ENCODE measurements at places on chromosomes 11 and 22.

DNA sequence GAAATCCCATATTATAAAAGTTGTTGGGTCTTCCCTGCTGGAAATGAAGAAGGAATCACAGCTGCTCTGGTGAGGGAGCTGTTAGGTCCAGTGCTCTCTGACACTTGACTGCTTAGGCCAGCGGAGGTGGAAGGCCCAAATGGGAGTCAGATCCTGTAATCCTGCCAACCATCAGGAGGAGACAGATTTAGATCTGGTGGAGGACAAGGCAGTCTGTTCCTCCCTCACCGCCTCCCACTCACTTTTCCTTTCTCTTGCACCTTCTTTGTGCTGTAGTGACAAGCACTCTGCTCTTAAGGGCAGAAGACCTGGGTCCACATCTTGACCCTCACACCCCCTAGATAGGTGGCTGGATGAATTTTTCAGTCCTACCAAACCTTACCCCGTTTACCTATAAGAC lies 59.7 kb upstream of the CHST1 start:
- DNase-seq: no peak

DNA sequence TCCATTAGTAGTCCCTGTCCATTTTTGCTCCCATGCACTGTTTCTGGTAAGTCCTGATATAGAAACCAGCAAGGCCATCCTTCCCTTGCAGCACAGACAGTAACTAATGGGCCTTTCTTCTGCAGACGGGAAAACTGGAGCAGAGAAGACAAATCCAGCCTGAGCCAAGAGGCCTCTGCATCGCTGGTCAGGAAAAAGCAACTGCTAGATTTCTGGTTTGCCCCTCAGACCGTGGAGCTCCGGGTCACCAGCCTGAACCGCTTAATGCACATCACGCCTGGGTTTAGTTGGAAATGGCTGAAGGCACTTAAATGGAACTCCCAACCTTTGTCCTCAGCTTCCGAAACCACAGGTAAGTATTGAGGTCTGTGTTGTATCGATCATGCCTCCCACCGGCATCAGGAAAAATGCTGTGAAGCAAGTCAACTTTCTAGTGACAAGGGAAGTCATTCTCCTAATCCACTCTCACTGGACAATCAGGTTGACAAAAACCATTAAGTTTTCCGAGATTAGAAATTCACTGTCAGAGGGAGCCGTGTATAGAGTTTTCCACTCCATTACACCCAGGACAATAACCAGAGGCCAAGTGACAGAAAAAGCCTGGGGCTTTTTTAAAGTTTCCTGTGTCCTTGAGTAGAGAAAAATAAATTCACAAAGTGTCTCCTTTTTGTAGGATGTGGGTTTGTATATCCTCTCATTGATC lies 14.8 kb upstream of the LMO2 start:
- DNase-seq: no peak

DNA sequence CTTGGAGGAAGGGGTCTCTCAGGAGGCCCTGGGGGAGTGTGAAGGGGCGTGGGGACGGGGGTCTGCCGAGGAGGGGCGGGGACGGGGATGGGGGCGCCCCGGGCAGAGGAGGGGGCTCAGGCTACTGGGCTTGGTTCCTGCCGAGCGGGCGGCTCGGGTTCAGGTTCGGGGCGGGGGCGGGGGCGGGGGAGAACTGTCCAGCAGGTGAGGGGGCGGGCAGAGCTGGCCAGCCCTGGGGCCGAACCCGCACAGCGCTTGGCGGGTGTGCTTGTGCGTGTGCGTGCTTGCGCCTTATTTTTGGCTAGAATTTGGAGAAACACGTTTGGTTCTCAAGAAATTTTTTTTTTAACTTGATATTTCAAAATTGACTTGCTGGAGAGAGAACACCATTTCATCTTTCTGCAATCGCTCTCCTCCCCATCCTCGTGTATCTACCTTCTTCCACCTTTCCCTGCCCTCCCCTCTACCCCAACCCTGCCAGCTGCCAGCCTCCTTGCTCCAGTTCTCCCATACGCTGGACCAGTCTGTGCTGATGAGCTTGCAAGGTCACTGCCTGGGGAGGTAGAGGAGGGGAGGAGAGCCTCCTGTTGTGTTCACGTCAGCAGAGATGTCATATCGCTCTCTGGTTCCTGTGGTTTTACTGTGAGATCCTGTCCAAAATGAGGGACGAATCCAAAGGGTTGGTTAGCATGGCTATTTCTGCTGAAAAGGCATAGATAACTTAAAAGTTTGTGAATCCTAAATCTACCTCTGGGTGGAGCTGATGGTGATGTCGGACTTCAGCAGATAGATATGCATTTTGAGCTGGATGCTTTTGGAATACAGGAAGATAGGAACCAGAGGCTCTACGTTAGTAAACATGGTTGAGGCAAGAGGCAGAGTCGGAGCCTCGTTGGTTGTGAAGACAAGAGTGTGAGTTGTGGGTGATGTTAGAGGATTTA lies 668 bp downstream of the MADD start:
- DNase-seq: peak; percentile 50

DNA sequence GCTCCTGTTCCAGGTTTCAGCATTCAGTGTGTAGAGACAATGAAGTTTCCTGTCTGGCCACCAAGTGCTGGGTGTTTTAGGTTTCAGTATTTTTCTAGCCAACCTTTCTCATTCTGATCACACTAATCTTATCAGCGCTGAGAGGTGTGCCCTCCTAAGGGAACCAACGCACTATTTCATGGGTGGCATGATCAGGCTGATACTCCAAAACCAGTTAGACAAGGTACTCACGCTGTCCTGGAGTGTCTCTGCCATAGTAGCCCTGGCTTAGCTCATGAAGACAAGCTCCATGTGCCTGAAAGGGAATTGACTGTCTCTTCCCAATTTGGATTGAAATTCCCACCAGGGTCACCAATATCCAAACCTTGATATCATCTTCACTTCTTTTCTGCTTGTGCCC lies 8.0 kb upstream of the RAB38 start:
- no peak for DNase-seq

DNA sequence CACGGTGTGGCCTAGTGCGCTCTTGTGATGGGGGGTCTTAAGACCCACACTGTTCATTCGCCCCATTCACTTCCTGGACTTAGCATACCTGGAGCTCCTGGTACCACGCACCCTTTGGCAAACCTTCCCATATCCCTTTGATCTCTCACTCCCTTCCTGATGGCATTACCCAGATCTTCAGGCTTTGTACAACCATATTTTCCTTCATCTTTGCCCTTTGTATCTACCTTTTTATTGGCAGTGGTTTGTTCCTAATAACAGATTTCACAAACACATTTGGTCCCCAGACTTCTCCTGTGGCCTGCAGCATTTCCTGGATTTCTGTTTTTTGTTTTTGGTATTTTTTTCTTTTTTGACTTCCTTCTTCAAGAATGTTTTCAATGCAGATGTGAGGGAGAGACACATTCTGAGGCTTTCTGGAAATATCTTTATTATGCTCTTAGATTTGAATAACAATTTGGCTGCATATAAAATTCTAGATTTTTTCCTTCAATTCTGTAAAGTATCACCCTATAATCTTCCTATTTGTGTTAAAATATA lies 16.1 kb upstream of the IFITM3 start:
- DNase-seq: peak; percentile 17

GRCh38 chr11:9787260-9787659 lies 123.4 kb downstream of the SWAP70 start:
- DNase-seq: no peak

GRCh38 chr11:65356394-65356972 lies 1.9 kb downstream of the TIGD3 start:
- no peak for DNase-seq

DNA sequence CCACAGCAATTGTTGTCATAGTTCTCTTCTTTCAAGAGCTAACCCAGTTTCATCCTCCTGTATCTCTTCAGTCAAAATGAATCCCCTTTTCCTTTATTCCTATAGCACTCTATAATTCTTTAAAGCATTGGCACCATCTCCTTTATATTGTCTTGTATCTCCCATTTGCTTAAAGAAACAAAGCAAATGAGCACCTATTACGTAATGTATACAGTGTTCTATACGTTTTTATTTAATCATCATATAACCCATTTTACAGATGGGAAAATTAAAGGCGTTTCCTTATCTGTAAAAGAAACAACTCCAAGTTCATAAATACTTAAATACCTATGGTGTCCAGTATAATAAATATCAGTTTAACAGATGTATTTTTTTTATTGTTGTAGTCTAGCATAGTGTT lies 6.4 kb upstream of the REXO2 start:
- no peak for DNase-seq

DNA sequence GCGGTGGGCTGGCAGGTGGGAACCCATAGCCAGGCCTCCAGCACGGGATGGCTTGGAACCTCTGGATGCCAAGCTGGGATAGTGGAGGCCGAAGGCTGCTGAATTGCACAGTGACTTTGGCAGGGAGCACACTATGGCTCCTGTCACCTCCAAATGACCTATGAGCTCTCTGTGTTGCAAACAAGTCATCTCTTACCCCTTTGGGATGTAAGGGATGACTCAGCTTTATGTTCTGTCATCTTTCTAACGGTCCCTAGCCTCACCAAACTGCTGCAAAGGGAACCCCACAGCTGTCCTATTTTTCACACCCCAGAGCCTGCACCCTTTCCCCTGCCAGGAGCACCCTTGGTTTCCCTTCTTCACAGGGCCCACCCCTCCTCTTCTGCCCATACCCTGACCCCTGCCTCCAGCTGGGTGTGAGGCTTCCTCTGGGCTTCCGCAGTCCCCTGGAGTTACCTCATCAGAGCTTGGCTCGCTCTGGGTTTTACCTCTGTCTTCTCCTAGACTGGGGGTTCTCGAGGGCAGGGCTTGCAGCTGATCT lies 2.7 kb upstream of the SCUBE1 start:
- no peak for DNase-seq

GRCh38 chr22:35477911-35478582 lies 62.6 kb upstream of the RASD2 start:
- DNase-seq: no peak

- DNase-seq: no peak
These were observed 54.3 kb downstream of the ST14 start for GRCh38 chr11:130213979-130214281.

DNA sequence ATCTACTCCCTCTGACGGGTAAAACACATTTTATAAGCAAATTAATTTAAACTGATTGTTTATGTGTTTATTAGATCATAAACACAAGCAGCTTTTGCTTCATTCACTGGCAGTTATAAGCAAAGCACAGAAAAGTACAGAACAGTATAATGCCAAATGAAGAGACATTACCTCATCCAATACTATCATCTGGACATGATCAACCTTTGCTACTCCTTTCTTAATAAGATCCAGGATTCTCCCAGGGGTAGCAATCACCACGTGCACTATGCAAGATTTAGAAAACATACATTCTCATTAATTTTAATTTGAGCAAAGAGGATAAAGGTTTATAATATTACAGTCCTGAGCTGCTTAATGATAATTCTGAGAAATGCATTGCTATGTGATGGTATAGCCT lies 27.9 kb downstream of the DDX6 start:
- no peak for DNase-seq

GRCh38 chr22:23212061-23213021 lies 32.0 kb downstream of the BCR start:
- no peak for DNase-seq

GRCh38 chr11:46832511-46833214 lies 13.4 kb downstream of the CKAP5 start:
- DNase-seq: no peak

- DNase-seq: no peak
These were observed 8.8 kb upstream of the PANX2 start for GRCh38 chr22:50161508-50162390.

Measured in activated T-cell treated with anti-CD3 and anti-CD28 coated beads, Interleukin-2, amount 50 U/mL, for 24 hours (primary cell).